Panc1 (cell line): ENCODE measurements at places on chromosomes 12 and 14. TPM values are rescaled to one million over a fixed set of nuclear protein-coding genes. Genes with fewer than 3 reads are reported as not detected.

USP30 gene
- 5.7 TPM for total RNA-seq

- DNase-seq = no peak
Measured at GRCh38 chr12:47561746-47562145, 144.1 kb downstream of the RPAP3 start.

DNA sequence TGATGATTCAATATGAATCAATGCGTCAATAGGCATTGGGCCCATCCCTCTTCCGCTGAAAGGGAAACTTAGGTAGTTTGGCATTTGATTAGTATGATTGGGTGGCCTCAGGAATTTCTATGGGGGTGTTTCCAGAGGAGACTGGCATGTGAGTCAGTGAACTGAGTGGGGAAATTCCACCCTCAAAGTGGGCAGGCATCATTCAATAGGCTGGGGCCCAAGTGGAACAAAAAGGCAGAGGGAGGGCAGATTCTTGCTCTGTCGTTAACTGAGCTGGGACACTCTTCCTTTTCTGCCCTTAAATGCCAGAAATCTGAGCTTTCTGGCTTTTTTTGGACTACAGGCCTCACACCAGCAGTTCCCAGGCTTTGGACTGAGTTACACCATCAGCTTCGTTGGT lies 373.5 kb downstream of the RPS29 start:
- DNase-seq = no peak

DNA sequence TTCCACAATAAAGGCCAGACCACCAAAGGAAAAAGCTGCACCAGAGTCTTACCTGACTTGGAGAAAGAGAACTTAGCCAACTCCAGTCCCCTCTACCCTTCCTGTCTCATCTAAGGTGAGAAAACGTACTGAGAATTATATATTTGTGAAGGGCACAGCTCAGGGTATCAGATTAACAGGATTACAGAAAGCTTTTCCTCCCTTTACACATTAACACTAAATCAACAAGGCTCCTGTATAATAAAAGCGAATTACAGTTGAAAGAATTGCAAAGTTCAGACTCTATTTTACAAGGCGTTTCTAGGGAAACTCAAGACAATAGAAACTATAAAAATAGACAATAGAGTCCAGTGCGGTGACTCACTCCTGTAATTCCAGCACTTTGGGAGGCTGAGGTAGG lies 82.7 kb upstream of the RPL10L start:
- DNase-seq = no peak

DNA sequence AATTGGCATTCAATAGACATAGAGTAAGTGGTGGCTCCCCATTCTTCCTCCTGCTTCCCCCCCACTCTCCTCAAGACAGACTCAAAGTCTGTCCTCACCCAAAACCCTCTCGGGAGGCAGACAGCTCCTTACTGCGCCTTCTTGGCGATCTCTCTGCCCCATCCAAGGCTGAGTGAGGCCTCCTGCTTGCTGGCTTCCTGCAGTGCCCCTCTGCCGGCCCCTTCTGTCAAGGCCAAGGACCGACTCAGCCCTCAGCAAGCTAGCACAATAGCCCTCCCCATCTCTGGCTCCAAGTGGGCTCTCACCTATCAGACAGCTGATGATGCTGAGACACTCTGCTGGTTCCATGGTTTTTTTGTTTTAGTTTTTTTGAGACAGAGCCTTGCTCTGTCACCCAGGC lies 62.5 kb upstream of the DLK1 start:
- DNase-seq = no peak

- no peak for DNase-seq
Measured at GRCh38 chr14:61280526-61281185, 482 bp downstream of the TMEM30B start.

GRCh38 chr14:34700622-34701130 lies 13.7 kb downstream of the CFL2 start:
- no peak for DNase-seq

DNA sequence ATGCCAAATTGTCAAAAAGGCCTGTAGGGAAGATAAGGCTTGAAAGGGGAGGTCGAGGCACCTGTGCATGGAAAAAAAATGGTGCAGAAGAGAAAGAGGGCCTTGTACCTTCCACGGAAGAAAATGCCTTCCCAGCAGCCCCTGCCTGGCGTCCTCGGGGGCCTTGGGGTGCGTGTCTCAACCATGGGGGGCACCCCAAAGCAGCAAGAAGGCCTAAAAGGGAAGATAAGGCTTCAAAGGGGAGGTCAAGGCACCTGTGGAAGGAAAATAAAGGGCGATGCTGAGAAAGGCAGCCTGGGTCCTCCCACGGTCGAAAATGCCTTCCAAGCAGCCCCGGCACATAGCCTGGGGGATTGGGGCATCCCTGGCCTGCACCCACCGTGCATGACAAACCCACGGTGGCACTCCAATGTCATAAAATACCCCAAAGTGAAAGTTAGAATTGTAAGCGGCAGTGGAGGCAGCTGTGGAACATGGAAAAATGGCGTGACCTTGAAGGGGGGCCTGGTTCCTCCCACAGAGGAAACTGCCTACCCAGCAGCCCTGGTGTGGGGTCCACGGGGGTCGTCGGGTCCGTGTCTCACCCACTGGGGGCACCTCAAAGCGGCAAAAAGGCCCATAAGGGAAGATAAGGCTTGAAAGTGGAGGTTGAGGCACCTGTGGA lies 275.0 kb downstream of the ALG10 start:
- no peak for DNase-seq

GPD1 gene
- total RNA-seq = 0.28 TPM

DNA sequence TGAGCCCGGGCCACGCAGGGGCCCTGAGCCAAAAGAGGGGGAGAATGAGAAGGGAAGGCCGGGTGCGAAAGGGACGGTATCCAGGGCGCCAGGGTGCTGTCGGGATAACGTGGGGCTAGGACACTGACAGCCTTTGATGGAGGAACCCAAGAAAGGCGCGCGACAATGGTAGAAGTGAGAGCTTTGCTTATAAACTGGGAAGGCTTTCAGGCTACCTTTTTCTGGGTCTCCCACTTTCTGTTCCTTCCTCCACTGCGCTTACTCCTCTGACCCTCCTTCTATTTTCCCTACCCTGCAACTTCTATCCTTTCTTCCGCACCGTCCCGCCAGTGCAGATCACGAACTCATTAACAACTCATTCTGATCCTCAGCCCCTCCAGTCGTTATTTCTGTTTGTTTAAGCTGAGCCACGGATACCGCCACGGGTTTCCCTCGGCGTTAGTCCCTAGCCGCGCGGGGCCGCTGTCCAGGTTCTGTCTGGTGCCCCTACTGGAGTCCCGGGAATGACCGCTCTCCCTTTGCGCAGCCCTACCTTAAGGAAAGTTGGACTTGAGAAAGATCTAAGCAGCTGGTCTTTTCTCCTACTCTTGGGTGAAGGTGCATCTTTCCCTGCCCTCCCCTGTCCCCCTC lies 3.0 kb downstream of the SSTR1 start:
- no peak for DNase-seq

- no peak for DNase-seq
Measured at GRCh38 chr12:128994856-128995255, 141.6 kb downstream of the GLT1D1 start.

CCDC177 gene
- not detected for total RNA-seq

DIO2 gene
- 0.05 TPM for total RNA-seq

DNA sequence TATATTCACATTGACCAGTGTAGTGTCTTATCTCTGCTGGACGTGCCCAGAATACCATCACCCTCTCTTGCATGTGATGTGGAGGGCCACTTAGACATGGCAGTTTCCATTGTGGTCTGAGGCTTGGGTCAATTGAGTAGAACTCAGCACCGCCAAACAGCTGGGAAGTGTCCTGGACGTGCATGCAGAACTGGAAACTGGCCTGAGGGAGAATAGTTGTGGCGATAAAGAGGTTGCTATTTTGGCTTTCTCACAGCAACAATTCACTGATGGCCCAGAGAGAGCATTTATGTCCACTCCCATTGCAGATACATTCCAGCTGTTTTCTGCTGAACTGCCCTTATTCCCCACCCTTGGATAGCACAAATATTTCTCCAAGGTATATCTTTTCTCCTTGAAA lies 210.1 kb upstream of the DAAM1 start:
- no peak for DNase-seq

DNA sequence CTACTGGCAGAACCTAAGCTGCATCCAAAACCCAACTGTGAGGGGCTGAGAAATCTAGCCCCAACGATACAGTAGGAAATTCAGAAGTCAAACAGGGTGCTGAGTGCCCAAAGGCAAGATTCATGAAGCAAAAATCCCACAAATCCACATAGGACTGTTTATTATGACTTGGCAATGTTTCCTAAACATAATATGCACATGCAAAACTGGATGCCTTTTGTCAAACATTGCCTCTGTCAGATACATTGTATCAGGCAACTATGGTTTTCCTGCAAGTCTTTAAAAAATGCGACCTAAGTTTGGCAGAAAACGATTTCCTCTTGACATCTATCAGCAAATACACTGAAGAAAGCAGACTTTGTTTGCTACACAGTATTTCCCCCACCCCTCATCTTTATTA lies 27.3 kb upstream of the YARS2 start:
- DNase-seq = no peak

GRCh38 chr14:68248481-68249255 lies 429.1 kb downstream of the RAD51B start:
- no peak for DNase-seq

KRT81 gene
- 0.90 TPM for total RNA-seq

- DNase-seq = no peak
Measured at GRCh38 chr14:101228949-101229541, 325.5 kb upstream of the RTL1 start.

GRCh38 chr14:95316821-95317220 lies 2.9 kb downstream of the CLMN start:
- DNase-seq = no peak

GRCh38 chr14:69518289-69519101 lies 34.0 kb downstream of the PLEKHD1 start:
- no peak for DNase-seq

POLE gene
- total RNA-seq = 112 TPM
